ENCODE measurements at places on chromosomes 12 and 14.

DNA sequence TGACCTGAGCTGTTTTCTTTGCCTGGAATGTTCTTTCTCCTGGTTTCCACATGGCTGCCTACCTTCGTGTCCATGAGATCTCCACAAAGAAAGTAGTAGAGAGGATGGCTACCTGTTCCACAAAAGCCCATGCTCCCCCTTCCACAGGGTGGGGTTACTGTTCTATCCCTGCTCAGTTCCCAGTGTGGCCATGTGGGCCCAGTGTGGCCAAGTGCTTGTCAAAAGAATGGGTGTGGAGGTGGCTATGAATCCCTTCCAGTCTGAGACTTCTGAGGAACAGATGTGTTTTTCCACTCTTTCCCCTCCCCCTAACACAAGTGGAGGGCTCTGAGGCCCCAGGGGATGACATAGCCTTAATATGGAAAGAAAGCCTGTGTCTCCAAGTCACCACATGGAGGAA lies 26.2 kb upstream of the HSP90B1 start:
- DNase-seq, result no peak

- DNase-seq, result no peak
Observed at GRCh38 chr12:29212682-29213403, 63.8 kb downstream of the FAR2 start.

- DNase-seq, result peak; percentile 37
Observed at GRCh38 chr12:40224439-40225291, at the start of gene LRRK2. Gene LRRK2 (plus strand): TSS chr12:40224997. CDS start chr12:40225132, 135 bp downstream.

DNA sequence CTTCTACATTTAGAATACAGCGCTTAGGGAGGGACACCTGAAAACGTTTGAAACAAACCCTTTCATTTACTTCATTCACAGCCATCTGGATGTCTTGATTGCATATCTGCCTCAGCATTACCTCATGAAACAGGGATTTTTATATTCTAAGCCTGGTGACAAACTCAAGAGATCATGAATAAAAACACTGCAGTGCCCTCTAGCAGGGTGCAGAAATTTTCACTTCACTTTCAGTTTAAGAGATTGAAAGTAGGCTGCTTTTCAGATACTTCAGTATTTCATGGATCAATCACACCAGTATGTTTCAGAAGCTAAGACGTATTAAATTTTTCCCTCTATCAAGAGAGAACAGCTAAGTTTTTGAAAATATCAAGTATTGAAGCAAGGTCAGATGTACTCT lies 467.8 kb downstream of the MDGA2 start:
- peak; percentile 1 for DNase-seq

GRCh38 chr12:3837049-3837448 lies 36.1 kb downstream of the PARP11 start:
- no peak for DNase-seq
